ENCODE measurements at places on chromosomes 2 and 18.

DNA sequence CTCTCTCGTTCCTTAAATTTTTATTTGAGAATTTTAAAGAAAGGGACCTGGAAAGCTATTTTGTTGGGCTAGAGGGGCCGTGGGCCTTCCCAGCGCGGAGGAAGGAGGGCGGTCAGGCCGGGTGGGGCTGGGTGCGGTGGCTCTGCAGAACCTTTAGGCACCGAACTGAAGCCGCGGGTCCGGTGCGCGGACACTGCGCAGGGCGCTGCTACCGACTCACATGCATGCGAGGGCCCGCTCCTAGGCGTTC is 1.6 kb upstream of the TWIST2 start:
- no peak for DNase-seq

GRCh38 chr2:224286923-224287322 is 115.0 kb downstream of the FAM124B start:
- no peak for DNase-seq

GRCh38 chr2:47950340-47951301 is 44.3 kb upstream of the FBXO11 start:
- DNase-seq = no peak

GRCh38 chr18:36525913-36526312 is 228.4 kb downstream of the FHOD3 start:
- DNase-seq = no peak
